ENCODE measurements at places on chromosomes 7 and 10.

GRCh38 chr10:87761153-87761552 is 56.9 kb downstream of the ATAD1 start:
- no peak for DNase-seq

GRCh38 chr7:44767912-44768627 is 19.4 kb downstream of the ZMIZ2 start:
- no peak for DNase-seq

GRCh38 chr7:157830331-157830730 is 493.5 kb downstream of the DNAJB6 start:
- no peak for DNase-seq

DNA sequence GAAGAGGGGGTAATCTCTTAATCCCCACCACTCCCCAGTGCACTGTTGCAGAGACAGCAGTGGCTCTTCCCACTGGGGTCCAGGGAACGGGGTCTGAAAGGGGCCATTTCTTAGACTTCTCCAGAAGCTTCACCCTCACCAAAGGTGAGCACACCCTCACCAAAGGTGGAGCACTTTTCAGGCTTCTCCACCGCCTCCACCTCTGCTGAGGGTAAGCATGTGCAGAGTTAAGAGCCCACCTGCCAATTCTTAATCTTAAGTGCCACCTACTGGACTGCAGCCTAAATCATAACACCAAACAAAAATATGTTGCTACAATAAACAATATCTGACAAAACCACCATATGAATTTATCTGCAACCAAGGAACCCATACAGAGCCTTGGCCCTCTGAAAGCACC is 27.0 kb downstream of the SNX13 start:
- DNase-seq = no peak

DNA sequence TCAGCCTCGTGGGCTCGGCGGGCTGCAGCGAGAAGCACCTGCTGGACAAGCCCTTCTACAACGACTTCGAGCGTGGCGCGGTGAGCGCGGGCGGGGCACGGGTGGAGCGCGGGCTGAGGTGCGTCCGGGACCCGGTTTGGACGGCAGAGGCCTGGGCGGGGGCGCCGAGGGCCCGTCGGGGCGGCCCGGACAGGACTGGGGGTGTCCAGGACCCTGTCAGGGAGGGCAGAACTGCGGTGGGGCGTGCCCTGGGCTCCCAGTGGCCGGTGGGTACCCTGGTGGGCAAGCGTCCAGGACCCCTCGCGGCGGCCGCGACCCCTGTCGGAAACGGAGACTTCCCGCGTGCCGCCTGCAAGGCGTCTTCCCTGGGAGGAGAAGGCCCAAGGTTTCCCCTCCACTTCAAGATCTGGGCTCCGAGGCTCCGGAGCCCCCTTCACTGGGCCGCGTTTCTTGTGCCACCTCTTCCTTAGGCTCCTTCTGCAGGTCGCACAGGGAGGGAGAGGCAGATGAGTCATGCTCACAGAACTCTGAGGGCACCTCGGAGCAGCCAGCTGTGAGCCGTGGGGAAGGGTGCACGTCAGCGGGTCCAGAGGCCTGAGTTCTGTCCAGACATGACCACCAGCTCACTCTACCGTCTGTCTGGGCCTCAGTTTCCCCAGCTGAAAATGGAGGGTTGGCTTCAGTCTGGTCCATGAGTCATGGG is 485 bp downstream of the ALOX5 start:
- DNase-seq = no peak

DNA sequence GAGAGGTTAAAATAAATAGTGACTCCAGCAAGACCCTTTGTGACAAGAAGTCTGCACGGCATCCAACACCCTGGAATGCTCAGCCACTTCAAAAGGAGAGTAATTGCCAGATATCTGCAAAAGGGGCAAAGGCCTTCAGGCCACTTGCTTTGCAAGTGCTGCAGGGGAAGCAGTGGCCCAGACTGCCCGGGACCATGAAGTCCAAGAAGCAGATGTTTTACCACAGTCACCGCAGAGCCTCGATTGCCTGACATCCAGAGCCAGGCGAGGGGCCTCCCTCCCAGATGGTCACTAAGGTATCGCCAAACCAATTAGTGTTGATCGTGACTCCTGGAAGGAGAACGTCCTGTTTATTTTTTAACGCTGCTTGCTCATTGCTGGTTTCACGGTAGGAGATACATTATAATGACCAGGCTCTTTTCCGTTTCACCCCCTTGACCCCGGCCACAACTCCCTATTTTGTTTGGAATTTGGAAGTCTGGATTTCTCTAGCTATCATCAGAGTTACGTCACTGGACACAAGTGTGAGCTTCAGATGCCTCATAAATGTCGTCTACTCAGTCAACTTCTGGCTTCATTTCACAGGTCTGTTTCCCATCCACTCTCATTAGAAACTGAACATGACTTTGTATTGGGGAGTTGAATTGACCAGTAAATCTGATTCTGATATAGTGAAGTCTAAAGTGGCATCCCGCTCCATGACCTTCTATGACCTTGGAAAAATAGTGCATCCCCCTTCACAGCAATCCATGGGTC is 276.2 kb downstream of the WDR11 start:
- no peak for DNase-seq

DNA sequence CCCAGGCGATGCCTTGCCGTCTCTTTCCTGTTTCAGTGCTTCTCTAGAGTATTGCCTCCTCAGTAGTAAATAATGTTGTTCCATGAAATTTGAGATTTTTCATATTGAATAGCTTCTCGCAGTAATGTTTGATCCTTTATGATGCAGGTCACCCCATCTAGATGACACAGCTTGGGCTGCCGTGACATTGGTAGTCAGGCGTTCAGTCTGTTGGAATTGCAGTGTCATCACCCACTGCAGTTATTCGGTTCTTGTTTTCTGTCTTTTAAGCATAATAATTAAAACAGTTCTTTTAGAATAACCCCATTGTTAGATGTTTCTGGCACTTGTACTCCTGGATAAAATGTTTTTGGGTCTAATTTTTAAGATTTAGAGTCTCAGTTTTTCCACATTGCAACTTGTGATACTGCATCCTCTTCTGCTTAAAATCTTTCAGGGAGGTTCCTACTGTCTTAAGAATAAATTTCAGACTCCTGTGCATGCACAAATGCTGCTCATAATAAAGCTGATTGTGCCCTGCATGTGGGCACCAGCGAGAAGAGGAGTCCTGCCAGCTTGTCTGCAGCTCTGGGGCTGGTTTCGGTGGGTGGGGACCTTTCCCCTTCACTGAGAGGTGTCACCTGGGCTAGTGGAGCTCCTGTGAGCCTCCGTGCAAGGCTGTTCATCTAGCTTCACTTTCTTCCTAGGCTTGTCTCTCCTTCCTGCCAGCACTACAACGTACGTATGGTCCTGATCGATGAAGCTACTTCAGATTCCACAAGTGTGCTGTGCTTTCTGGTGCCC is 44.8 kb downstream of the SDK1 start:
- DNase-seq = no peak

DNA sequence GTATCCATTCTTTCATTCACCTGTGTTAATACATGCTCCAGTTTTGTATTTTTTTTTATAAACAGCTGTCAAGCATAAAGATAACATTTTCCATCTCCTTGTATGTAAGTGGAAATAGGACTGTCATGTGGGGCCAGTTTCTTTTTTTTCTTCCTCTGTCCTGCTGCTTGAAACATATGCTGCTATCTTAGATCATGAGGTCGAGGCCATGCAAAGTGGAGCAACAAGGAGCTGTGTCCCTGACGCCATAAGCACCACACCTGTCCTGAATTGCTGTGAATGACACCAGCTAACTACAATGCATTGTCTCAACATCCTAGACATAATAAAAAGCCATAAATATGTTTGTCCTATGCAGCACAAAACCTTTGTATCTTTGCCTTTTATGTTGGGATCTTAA is 37.7 kb upstream of the SLC26A4 start:
- DNase-seq = no peak

DNA sequence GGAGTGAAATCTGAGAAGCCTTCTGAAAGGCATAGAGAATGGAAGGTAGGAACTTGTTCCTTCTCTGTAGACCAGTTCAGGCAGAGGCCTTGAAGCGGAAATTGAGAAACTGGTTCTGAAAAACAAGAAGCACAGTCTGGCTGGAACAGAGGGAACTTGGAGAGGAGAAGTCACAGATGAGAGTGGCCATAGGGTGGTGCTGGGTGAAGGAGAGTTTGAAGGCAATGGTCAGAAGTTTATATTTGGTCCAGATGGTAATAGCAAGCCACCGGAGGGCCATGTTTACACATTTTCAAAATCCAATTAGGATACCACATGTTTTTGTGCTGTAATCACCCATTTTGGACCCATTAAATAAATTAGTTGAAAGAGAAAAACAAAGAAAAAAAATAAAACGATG is 692.5 kb downstream of the INHBA start:
- no peak for DNase-seq

GRCh38 chr7:36986511-36986933 is 262.2 kb upstream of the AOAH start:
- no peak for DNase-seq

- DNase-seq = no peak
Observed at GRCh38 chr7:133678137-133678814, 425.4 kb downstream of the EXOC4 start.

GRCh38 chr10:12638103-12638502 is 288.8 kb downstream of the CAMK1D start:
- DNase-seq = no peak

DNA sequence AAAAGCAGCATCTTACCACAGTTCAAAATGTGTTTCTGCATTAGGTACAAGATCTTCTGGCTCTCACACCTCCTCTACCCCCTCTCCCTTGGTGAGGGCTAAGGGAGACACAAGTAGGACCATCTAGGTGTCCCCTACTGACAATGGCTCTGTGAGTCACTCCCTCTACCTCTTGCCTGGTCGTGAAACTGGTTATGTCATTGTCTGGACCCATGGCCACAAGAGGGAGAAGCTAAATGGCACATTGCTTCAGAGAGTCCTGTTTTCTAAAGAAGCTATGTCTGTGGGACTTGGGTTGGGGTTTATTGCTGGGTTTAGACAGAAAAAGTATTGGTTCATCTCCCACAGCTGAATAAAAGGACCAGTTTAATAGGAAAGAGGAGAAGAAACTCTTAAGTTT is 4.0 kb upstream of the PLXNA4 start:
- DNase-seq = no peak

GRCh38 chr7:98229441-98229840 is 18.2 kb downstream of the BHLHA15 start:
- DNase-seq = no peak

GRCh38 chr10:14571866-14572507 is 202.7 kb downstream of the FAM107B start:
- peak; percentile 51 for DNase-seq

- DNase-seq = peak; percentile 29
Observed at GRCh38 chr10:128062881-128063563, 63.2 kb downstream of the MKI67 start.

DNA sequence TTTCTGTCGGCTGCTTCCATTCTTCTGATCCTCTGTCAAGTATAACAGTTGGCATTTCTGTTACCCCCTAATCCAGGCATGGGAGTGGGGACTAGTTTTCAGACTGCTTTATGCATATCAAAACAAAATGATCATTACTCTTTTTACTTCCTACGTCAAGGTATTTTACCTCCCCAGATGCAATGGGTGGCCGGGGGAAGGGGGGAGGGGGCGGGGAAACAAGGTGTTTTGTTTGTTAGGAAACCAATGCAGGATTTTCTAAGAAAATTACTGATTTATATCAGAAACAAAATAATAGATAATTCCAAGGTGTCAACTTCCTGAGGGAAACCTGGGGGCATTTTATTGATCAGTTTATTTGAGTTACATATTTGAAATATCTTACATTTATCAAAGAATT is 66.3 kb downstream of the NRF1 start:
- no peak for DNase-seq

- no peak for DNase-seq
Observed at GRCh38 chr10:69201045-69201444, 19.1 kb upstream of the HKDC1 start.

DNA sequence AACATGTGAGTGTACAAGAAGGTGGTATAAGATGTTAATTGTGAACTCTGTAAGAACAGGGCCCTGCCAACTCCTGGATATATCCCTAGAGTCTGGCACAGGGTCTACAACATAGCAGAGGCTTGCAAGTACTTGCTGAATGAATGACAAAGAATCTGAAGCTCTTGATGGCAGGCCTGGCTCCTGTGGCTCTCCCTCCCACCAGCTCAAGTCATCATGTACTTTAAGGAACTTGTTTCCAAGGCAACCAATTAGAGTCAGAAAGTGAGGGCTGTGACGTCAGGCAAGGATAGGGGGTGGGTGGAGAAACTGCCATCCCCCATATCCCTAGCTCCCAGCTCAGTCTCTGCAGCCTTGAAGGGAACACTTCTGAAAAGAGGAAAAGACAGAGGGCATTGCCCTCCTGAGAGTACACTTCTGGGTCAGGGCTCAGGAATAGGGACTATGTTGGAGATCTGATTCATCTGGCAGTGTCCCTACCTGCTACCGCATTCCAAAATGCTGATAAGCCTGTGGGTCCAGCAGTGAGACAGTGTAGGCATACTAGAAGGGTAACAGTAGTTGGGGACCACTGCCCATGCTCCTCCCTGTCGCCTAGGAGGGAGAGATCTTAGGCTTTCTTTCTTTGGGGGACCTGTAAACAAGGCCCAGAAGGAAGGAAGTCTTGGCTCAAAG is 34.6 kb upstream of the BTRC start:
- no peak for DNase-seq

DNA sequence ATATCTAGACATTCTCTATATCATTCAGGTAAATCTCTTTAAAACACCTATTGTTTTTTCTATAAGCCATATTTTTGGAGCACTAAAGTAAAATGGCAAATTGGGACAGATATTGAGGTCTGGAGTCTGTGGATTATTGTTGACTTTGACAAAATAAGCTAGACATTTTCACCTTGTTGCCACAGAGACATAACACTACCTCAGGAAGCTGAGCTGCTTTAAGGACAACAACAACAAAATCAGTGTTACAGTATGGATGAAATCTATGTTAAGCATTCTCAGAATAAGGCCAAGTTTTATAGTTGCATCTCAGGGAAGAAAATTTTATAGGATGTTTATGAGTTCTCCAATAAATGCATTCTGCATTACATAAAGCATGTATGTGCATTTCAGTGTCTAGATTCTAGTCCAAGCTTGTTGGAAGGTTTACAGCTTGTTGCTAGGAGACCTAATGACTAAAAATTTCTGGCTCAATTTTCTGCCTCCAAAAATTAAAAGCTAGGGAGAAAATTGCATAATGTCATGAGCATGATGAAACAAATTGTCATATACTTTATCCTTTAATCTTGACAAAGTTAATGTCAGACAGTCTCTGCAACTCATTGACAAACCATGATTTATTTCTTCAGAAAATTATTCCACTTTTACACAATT is 18.3 kb downstream of the LIPM start:
- DNase-seq = no peak

- DNase-seq = no peak
Observed at GRCh38 chr10:69049566-69049961, 38.3 kb upstream of the SRGN start.

DNA sequence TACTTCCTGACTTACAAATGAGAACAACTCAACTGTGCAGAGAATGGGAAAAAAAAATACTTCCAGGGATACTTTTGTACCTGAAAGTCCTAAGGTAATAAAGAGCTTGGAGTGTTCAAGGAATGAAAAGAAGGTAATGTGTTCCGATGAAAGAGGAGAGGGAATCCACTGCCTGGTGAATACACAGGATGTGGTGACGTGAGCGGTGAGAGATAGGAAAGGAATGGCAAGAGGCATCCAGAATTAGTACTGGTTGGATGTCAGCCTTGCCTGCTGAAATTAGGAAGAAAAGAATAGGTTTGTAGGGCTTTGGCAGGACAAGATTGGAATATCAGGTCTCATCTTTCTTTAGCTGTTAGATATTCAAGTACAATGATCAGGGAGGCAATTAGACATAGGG is 347.7 kb downstream of the POM121L12 start:
- DNase-seq = no peak
